NCI-H2107 (cell line): ENCODE measurements at places on chromosomes 3 and 15.

- no peak for DNase-seq
Measured at GRCh38 chr15:92049290-92049989, 195.9 kb downstream of the SLCO3A1 start.

DNA sequence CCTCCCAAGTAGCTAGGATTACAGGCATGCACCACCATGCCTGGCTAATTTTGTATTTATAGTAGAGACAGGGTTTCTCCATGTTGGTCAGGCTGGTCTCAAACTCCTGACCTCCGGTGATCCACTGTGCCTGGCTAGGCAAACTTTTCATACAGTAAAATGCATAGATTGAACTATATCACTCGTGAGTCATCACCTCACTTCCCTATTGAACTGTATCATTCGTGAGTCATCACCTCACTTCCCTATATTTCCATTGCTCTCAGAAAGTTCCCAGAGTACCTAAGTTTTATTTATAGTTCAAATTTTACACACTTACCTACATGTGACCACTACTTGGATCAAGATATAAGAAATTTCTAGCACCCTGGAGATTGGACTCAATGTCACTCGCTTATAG, 73.6 kb upstream of the ACAD9 start:
- DNase-seq: no peak

DNA sequence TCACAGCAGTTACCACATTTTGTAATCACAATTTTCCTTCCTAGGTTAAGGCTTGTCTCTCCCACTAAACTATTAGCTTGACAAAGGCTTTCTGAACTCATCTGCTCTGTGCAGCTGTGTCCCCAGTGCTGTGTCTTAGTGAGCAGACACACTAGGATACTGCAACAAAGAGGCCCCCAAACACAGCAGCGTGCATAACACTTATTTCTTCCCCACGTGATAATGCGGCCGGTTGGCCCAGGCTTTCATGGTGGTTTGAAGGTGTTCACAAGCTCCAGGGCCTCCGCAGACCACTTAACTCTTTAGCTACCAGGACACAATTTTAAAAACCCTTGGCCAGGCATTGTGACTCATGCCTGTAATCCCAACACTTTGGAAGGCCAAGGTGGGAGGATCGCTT, 2.2 kb upstream of the HDAC11 start:
- DNase-seq: no peak

DNA sequence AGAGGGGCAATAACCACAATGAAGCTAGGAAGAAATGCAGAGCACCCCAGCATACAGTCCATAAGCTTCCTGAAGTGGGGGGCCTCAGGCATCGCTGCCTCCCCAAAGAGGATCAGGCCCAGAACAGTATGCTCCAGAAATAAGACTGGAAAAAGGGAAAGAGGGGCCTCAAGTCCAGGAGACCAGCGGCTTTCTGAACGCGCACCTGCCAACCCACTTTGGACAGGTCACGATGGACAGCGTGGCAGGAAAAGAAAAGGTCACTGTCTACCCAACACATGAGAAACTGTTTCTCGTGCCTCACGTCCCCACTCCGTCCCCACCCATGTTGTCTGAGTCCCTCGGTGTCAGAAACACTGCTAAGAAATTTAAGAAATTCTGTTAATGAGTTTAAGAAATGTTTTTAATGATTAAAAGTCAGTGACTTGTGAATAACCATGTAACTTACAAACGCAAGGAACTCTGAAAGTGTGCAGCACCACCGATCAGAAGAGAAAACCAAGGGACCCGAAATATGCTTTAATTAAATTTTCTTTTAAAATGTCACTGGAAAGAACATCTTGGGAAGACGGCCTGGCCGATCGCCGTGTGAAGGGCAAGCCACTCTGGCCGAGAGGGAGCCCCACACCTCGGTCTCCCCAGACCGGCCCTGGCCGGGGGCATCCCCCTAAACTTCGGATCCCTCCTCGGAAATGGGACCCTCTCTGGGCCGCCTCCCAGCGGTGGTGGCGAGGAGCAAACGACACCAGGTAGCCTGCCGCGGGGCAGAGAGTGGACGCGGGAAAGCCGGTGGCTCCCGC, 1.7 kb upstream of the PPARG start:
- DNase-seq: no peak

- no peak for DNase-seq
Measured at GRCh38 chr15:74889390-74889882, 406 bp upstream of the MPI start.

GRCh38 chr15:78564743-78565096, 600 bp upstream of the CHRNA5 start:
- DNase-seq: no peak
